ENCODE measurements at places on chromosomes 6 and 20.
A peak's percentile ranks its signal among the peaks of the same experiment; 100 is the strongest.

DNA sequence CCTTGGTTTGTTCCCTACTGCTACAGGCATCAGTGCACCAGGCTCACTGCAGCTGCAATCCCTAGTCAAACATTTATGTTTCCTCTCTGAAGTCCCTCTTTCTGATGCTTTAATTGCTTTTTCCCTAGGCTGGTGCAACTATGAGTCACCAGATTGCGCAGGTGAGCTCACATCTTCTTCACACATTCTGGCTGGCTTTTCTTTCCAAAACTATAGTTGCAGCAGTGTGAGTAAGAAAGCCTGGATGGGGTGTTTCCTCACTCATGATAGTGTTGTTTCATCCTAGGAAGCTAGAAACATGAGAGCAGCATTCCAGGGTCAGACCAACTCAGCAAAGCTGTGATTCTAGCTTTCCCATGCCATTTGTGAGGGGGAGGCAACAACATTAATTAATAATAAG is 296.4 kb downstream of the PAX1 start:
- DNase-seq = no peak

GRCh38 chr20:57871237-57871632 is 161.4 kb upstream of the PMEPA1 start:
- no peak for DNase-seq

- DNase-seq = no peak
Measured at GRCh38 chr6:152531659-152532058, 105.5 kb downstream of the SYNE1 start.

- no peak for DNase-seq
Measured at GRCh38 chr6:119330520-119331113, 18.9 kb downstream of the MAN1A1 start.

DNA sequence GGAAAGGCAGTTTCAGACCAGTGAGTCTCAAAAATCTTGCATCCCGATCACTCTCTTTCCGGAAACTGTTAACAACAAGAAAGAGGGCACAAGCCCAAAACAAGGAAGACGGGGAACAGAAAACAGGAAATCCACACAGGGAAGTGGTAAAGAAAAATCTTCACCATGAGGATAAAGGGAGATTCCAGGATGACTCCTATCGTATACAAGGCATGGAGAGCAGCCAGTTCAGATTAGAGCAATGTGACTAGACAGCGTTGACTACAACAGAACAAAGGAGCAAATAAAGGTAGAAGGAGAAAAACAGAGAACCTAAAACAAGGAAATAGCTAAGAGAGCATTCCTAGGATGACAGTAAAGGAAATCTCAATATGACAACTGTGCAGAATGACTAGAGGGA is 26.5 kb downstream of the VNN1 start:
- DNase-seq = no peak

GRCh38 chr6:119037941-119038623 is 40.4 kb downstream of the FAM184A start:
- DNase-seq = no peak

GRCh38 chr6:130020073-130020906 is 1.9 kb downstream of the L3MBTL3 start:
- no peak for DNase-seq

DNA sequence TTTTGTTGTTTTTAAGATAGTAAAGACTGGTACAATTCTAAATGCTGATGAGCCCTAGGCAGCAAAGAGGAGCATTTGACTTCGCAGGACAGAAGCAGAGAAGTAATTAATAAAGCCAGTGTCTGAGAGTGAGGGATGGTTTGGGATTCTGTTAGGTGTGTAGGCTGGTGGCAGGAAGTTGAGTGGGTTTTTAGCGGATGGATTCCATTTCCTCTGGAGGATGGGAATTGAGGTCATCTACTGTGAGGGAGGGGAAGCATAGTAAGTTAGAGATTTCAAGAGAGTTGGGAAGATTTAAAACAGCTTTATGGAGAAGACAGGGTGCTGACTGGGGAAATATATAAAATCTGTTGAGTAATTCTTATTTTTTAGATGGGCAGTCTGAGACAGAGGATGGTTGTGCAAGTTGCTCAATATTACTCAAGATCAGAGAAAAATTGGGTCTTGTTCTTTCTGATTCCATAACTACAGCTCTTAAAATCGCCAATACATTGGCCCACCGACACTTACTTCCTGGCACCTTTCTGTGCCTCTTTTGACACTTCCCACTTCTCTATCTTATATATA is 48.8 kb downstream of the PRL start:
- DNase-seq = no peak

GRCh38 chr6:13923527-13924145 is 1.1 kb upstream of the RNF182 start:
- DNase-seq = no peak

DNA sequence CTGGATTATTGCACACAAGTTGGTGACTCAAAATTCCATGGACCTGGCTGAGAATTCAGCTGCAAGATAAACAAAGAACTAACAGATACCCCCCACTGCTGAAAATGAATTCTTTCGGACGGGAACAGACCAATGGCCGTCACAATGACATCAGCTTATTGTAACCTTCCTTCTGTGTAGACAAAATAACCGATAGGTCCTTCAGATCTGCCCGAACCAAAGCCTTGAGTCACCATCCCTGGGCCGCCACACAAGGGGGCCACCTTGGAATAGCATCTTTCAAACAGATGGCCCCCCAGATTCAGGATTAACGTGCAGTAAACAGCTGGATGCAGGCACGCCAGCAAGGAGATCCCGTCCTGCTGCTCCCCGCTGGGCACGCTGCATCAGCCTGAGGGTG is 214.0 kb upstream of the EXOC2 start:
- no peak for DNase-seq

DNA sequence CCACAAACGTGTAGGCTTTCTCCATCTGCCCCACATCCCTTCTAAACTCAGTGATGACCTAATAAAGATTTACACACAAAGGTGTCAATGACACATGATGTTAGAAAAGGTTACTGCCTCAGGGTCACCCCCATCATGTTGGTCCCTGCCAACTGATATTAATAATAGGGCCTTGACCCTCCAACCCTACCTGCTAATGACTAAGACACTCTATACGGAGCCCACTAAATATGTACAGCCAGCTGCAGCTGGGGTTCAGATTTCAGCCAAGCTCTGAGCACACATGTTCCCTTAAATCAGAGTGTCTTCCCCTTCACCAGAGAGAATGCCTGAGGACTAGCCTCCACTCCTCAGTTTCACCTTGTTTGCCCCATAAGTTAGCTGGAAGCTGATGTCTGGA is 67.4 kb upstream of the SNRPB2 start:
- no peak for DNase-seq

GRCh38 chr6:55578537-55579363 is at the start of gene HMGCLL1:
TSS of gene HMGCLL1 (minus strand) at chr6:55579192. CDS start at chr6:55579055, 137 bp downstream.
- no peak for DNase-seq

GRCh38 chr6:36592221-36592655 is 1.9 kb upstream of the SRSF3 start:
- peak; percentile 73 for DNase-seq

- DNase-seq = no peak
Measured at GRCh38 chr6:51892339-51892738, 195.1 kb downstream of the PKHD1 start.

DNA sequence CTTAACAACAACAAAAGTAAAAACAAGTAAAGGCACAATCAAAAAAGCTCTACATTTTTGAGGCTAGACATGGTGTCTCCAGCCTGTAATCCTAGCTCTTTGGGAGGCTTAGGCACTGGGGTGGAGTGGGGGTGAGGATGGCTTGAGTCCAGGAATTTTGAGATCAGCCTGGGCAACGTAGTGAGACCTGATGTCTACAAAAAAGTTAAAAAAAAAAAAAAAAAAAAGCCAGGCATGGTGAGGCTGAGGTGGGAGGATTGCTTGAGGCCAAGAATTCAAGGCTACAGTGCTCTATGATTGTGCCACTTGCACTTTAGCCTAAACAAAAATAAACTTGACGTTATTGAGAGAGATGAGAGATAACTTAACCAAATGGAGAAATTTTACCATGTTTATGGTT is 60.1 kb downstream of the QKI start:
- DNase-seq = no peak

DNA sequence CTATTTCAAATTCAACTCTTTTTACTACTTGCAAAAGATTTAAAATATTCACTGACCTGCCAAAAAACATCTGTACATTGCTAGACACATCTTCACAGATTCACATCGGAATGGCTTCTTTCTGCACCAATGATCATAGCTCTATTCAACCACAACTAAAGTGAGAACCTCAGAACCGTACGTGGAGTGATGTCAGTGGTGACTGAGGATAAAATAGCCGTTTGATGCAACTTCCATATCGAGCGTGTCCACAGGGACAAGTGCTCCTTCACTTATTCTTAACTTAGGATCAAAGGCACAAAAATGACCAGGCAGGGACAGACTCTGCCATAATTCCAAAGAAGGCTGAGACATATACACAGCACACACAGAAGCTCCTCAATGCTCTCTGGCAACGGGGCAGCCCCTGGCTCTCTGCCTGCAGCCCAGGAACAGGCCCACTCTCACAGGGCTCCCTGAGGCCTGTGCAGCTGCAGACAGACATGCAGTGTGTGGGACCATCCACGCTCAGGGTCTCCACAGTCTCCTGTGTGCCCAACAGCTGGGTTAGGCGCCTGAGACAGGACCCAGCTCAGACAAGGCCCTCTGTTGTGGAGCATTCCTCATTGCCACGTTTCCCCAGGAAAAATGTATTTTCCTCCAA is 22.8 kb downstream of the FYN start:
- no peak for DNase-seq

DNA sequence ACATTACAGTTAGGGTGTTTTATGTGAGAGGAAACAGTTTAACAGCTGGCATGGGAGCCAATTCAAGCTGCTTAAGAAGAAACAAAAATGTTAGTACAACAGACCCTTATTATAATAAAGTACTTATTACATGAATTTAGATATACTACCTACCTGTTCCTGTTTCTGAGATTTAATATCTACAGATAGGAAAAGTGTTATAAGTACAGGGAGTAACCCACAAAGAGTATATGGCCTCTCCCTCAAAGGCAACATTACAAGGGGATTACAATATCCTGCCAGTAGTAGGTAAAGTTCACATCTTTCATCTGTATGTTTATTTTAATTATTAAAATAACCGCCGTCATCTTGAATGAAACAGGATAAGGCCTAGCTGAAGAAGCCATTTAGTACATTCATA is 1.8 kb upstream of the ME1 start:
- no peak for DNase-seq

GRCh38 chr6:159817951-159818739 is 18.1 kb downstream of the PNLDC1 start:
- DNase-seq = no peak

DNA sequence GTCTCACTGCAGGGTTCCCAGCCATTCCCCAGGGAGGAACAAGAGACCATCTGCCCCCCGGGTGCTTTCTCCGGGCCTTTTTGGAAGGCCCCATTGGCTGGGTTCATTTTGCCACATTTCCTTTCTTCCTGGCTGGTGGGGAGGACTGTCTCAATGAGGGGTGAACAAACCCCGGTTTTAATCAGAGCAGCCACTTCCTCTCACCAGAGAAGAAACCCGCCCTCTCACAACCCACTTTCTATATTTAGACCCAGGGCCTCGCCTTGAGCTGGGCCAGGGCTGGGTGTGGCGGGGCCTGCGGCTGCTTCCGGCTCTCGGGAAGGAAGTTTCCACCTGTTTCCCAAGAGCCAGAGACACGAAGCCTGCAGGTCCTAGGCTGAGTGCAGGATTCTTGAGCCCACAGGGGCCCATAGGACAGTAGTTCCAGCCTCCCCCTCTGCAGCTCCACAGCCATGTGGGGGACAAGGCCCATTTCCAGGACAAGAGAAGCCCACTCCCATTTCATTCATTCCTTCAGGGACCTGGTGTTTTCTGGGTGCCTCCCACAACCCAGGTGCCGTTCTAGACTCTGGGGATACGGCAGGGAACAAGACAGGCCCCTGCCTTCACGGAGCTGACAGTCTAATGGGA is 41.8 kb downstream of the RBM38 start:
- DNase-seq = peak; percentile 87

- no peak for DNase-seq
Measured at GRCh38 chr20:8798505-8798904, 270.4 kb upstream of the PLCB4 start.

DNA sequence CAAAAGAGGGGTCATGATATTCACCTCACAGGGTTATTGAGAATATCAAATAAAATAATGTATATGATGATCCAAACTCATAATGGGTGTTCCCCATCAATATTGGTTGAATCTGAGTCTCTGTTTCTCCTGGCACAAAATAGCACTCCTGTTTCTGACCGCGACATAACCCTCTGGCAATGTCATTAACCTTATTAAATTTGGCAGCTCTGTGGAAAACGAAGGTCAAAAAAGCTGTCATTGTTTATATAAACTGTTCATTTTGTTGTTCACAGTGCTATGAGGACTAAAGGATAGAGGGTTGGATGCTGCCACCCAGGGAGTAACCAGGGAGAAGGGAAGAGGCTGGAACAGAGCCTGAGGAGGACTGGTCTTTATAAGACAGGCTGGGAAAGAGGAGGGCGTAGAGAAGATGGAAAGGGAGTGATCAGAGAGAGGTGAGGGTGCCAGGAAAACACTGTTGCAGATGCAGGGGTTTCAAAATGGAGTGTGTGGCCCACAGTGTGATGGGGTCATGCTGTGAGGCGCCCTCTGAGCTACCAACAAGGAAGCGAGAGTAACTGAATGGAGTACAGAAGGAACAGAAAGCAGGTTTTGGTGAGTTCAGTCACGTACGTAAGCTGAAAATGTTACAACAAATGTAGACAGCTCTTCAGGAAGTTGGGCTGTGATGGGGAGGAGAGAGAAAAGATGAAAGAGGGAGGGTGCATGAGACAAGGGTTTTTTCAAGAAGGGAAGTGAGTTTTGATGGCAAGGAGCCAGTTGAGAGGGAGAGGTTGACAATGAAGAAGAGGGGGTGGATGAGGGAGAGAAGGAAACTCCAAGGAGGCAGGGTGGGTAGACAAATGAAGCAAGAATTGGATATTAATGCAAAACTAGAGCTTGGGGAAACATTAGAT is 251.6 kb upstream of the TAB2 start:
- peak; percentile 95 for DNase-seq

DNA sequence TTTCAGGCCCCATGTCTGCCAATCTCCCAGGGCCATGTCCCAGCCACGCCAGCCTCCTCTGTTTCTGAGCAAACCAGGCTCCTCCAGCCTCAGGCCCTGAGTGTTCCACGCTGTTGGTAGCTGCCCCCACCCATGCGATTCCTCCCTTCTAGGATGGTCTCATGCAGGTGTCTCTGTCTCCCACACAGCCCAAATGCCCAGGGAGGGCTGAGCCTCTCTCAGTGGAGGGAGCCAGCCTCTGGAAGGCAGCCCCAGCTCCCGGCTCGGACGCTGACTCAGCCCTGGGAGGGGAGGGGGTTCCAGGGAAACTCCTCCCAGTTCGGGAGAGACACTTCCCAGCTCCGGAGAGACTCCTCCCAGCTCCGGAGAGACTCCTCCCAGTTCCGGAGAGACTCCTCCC is 122.9 kb upstream of the AFDN start:
- no peak for DNase-seq

- no peak for DNase-seq
Measured at GRCh38 chr6:13561624-13562267, 12.7 kb upstream of the SIRT5 start.

All from GM12864 (cell line).